ENCODE measurements at places on chromosomes 2 and 18.

DNA sequence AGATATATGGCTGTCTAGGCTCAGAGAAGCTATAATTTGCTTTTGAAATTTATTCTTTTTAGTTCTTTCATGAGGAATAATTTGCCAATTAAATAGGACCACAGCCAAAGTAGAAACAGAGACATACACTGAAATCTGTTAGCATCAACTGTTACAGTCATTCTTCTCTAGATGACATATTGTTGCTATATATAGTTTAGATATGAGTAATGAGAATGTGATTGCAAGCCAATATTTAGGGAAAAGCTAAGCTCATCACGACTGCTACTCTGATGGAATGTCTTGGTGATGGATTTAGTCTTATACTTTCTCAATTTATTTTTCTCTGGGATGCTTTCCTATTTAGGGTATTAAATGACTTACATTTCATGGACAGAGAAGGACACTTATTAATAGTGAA, 259.1 kb downstream of the LNPK start:
- no peak for DNase-seq

DNA sequence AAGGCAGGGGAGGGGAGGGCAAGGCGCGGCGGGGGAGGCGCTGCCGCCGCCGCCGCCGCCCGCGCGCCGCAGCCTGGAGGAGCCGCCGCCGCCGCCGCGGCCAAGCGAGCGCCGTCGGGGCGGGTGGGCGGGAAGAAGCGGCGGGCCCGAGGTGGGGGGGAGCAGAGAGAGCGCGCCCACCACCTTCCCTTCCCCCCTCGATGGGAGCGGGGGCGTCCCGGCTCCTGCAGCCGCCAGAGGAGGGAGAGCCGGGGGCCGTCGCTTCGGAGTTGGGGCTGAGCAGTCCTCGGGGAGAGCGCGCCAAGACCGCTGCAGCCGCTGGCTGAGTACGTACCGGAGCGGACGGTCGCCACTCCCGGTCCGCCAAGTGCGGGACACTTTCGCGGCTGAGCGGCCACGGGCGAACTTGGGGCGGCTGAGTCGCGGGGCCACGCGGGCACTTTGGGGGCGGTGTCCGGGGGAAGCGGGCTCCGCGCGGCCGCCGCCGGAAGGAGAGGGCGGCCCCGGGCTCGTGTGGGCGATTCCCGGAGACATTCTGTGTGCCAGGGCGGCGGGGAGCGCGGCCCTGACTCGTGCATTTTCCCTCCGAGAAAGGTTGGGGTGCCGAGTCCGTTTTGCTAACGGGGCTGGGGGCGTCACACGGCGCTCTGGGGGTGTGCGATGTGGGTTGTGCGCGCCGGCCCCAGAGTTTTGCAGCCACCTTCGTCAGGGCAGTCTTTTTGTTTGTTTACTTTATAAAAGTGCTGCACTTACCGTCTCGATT, at the start of gene NAB1:
Gene NAB1 (plus strand): TSS at position 49 of the 763 bp plus-strand sequence. CDS start 10,094 bp downstream, outside the sequence.
- DNase-seq, result peak; percentile 50

DNA sequence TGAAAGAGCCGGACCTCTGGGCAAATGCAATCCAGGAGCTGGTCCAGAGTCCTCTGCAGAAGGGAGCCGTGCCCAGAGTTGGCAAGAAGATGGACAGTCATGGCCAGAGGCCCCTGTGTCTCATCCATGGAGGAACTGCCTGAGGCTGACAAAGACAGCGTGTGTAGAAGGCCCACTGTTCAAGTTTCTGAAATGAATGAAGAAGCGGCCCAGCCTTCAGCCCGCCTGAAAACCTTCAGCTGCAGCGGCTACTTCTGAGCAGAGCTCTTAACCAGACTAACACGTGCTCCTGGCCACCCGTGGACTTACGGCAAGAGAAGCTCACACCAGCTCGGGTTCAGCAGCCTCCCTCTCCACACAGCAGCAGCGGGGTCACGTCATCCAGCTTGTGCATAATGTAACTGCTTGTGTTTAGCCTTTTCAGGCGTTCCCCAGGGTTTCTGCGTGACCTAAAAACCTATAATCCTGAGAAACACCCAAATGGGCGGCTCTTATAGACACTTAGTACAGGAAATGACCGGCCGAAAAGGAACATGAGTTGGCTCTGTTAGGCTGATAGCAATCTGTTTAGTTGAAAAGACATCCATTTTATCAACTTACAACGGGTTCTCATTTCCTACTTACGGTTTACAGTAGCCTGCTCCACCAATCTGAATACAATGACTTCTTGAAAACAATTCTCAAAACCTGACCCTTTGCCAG, at the start of gene FAM124B:
Gene FAM124B (minus strand): TSS at position 467 of the 702 bp plus-strand sequence. CDS start 339 bp downstream, at position 128.
- DNase-seq, result no peak

GRCh38 chr2:81436256-81436655, 1131.7 kb upstream of the LRRTM1 start:
- DNase-seq, result no peak

- DNase-seq, result no peak
These were observed 62.1 kb upstream of the ZNF516 start for GRCh38 chr18:76557026-76557575.

DNA sequence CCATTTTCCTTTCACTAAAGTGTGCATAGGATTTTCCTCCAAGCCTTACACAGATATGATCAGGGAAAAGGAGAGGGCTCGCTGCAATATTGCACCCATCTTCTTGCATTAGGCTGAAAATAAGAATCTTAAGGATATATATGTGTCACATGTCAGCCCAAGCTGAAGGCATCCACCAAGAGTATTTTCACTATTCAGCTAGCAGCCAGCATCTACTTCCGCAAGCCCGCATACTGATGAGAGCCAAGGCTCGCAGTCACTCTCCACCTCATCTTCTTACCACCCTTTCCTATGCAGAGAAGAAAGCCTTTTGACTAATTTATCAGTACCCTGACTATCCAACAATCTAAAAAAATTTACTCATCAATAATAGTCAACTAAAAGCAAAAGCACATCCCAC, 6.1 kb downstream of the TMEM163 start:
- DNase-seq, result no peak

- DNase-seq, result no peak
These were observed 473.2 kb upstream of the SPHKAP start for GRCh38 chr2:228654707-228655106.

DNA sequence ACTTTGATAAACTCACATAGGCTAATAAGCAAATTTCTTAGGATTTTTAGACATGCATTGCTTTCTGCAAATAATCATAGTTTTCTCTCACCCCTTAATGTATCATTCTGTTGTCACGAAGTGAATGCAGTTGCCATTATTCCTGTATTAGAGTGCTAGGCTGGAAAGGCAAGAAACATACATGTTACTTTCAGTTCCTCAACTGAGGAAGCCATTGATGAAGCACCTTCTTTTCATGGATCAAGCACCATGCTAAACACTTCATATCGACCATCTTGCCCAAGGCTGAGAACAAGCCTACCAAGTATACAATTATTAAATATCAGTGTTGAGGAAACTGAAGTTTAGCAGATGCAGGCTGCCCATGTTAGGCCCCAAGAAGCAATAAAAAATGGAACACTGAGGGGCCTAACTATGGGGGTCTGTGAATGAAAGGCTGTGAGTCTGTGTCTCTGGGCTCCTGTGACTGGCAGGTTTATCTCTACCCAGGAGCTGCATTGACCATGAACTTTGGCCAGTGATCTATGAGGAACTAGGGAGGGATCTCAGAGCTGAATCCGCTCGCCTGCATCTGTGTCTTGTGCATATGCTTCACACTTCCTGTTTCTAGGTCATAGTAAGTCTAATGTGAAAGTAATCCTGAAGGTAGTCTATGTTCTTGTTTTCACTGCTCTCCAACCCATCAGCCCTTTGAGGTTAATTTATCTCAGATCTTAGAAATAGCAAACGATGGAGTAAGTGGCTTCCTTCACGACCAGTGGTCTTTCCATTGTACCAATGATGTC, 16.0 kb upstream of the TSPYL6 start:
- no peak for DNase-seq

GRCh38 chr18:58768293-58768974, 96.2 kb upstream of the ZNF532 start:
- DNase-seq, result peak; percentile 71

DNA sequence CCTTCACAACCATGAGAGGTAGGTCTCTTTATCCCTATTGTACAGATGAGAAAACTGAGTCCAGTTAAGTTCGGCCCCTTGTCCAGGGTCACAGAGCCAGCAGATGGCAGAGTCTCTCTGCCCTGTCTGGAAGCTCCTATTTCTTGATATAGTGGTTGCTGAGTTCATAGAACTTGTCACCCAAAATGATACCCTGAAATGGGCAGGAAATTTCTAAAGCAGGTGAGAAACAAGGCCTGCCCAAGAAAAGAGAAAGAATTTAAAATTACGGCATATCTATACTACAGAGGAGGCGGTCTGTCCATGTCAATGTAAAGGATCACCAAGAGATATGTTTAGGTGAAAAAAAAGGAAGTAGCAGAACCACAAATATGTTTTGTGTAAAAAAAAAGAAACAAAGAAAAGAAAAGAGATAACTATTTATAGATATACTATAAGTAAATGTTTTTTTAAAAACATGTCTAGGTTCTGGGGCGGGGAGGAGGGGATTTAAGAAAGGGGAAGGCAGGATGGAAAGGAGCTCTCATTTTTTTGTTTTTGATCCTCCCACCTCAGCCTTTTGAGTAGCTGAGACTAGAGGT, 39.8 kb downstream of the MYO7B start:
- no peak for DNase-seq

GRCh38 chr2:1677821-1678165, 66.5 kb downstream of the PXDN start:
- DNase-seq, result no peak

GRCh38 chr2:150472511-150472899, 15.0 kb downstream of the RND3 start:
- DNase-seq, result no peak

- DNase-seq, result no peak
These were observed 130.1 kb downstream of the OLA1 start for GRCh38 chr2:174117951-174118930.

GRCh38 chr2:74659462-74659861, 5.4 kb downstream of the SEMA4F start:
- no peak for DNase-seq

- no peak for DNase-seq
These were observed 5.4 kb upstream of the CPS1 start for GRCh38 chr2:210551001-210551400.

- DNase-seq, result no peak
These were observed 971.3 kb upstream of the FAM98A start for GRCh38 chr2:34570266-34570872.

- no peak for DNase-seq
These were observed 73.5 kb downstream of the ZCCHC2 start for GRCh38 chr18:62596145-62597005.

DNA sequence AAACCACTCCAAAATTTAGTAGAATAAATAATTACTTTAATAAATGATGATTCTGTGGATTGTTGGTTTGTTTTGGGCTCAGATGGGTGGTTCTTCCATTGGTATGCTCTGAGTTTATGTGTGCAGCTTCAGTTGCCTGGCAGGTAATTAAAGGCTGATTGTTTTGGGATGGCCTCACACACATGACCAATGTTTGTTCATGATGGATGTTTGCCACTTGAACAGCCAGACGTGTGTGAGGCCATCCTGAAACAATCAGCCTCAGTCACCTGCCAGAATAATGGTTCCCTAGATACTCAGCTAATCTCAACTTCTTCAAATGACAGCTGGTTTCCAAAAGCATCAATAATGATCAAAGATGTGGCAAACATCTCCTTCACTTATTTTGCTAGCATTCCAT, 352.5 kb upstream of the GULP1 start:
- DNase-seq, result no peak

GRCh38 chr2:39452396-39452795, 15.3 kb upstream of the MAP4K3 start:
- DNase-seq, result no peak

DNA sequence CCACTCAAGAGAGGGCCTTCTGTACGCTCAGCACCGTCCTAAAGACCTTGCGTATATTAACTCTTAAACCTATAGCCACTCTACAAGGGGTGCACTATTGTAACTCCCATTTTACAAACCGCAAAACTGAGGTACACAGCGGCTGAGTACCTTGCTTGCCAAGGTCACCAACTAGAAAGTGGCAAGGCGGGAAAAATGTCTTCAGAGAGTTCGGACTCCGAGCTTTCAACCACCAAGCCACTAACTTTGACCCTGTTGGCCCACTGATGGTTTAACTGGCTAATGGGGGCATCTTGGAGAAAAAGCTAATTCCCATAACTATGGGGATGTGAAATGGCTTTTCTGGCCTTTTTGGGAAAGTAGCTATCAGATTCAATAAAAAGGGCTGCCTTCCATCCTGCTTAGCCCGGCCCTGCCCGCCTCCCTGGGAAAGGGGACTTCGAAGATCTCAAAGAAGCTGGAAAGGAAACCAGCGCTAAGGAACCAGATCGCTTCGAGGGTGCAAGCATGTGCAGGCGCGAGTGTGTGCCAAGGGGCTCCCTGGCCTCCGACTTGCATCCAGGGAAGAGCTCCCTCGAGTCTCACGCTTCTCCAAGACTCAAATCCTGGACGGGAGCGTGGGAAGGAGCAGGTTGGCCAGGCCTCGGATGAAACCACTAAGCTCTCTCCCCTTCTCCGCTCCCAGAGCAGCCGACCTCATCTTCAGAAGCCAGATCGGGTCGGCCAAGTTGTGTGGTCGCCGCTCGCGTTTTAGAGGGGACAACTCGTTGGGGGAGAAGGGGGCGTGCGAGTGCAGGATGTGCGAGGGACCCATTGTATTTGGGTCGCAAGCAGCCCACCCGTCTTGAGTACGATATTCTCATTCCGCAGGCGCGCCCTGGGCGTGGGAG, 2.2 kb upstream of the SP5 start:
- no peak for DNase-seq

- DNase-seq, result no peak
These were observed 56.1 kb upstream of the HDAC4 start for GRCh38 chr2:239456940-239457339.

DNA sequence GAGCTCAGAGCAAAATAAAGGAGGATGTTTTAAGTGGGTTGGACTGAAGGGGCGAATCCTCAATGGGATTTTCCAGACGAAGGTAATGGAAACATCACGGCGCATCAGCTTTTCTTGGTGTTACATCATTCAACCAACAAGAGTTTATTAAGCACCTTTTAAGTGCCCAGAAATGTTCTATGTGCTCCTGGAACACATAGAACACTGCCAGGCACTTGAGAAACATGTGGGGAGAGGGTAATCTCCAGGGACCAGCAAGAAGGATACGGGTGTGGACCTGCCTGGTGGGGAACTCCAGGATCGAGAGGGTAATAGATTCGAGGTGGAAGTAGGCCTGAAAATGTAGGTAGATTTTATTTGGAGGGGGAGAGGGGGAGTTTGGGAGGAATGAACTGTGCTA, 168.6 kb downstream of the PRKCE start:
- no peak for DNase-seq

GRCh38 chr2:235195921-235196320, 244.1 kb downstream of the SH3BP4 start:
- DNase-seq, result no peak

GRCh38 chr2:231602859-231603467, 10.3 kb downstream of the TEX44 start:
- no peak for DNase-seq

GRCh38 chr18:24063121-24063731, 48.7 kb downstream of the TTC39C start:
- DNase-seq, result no peak

GRCh38 chr18:51089691-51090090, 59.7 kb downstream of the SMAD4 start:
- DNase-seq, result no peak

GRCh38 chr2:37911296-37911873, 13.7 kb upstream of the RMDN2 start:
- no peak for DNase-seq

- DNase-seq, result no peak
These were observed 13.4 kb upstream of the RBMS1 start for GRCh38 chr2:160507046-160507407.
